Sigmoid colon (tissue), 7 donors: ENCODE measurements at places on chromosomes 7 and 10. TPM values are rescaled to one million over a fixed set of nuclear protein-coding genes. Genes with fewer than 3 reads are reported as not detected.
A peak's percentile ranks its signal among the peaks of the same experiment; 100 is the strongest.

DNA sequence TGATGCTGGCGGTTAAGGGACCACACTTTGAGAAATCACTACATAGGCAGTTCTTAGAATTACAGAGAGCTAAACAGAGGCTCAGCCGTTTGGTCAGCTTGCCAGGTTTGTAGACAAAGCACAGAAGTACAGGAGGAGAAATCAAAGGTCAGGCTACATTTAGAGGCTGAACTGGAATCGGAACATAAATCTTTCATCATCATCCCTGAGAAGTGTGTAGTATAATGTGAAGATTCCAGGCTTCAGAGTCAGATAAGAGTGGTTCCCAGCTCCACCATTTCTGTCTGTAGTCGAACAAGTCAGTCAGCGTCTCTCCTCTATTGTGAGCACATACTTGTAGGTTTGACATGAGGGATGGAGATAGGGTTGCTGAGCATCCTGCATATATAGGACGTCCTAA lies 18.9 kb downstream of the CDK1 start:
- no peaks in the 10 kb centered on the region for H3K36me3 ChIP-seq
- H3K27ac ChIP-seq, result no peak overlapping the region
- H3K4me3 ChIP-seq, result no peak overlapping the region
- no peak for DNase-seq
- H3K27me3 ChIP-seq, result no peaks in the 10 kb centered on the region

GRCh38 chr7:24572393-24572996 lies 757 bp upstream of the PALS2 start:
- H3K27ac ChIP-seq, result peak overlapping the region; percentile 82
- no peaks in the 10 kb centered on the region for H3K27me3 ChIP-seq
- DNase-seq, result peak; percentile 67
- H3K4me1 ChIP-seq, result peaks cover 14% of the 10 kb centered on the region

Gene KEL
- polyA plus RNA-seq, result not detected

DNA sequence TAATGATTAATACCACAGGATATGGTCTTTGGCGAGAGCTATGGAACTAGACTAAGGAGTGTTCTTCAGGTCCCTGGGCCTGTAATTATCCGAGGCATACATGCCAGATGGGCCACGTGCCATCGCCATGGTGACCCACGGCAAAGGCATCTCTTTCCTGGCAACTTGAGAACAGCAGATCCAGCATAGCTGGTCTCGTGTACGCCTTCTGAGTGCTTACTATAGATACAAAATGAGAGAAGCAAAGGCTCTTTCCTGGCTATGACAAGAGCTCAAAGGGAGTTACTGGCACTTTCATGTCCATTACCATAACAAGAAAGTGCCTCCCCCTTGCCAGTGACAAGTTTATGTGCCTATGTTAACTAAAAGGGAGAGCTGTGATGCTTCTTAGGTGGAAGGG lies 26.0 kb upstream of the GLI3 start:
- no peak overlapping the region for H3K27ac ChIP-seq
- peaks cover 10% of the 10 kb centered on the region for H3K4me1 ChIP-seq
- no peaks in the 10 kb centered on the region for H3K27me3 ChIP-seq

DNA sequence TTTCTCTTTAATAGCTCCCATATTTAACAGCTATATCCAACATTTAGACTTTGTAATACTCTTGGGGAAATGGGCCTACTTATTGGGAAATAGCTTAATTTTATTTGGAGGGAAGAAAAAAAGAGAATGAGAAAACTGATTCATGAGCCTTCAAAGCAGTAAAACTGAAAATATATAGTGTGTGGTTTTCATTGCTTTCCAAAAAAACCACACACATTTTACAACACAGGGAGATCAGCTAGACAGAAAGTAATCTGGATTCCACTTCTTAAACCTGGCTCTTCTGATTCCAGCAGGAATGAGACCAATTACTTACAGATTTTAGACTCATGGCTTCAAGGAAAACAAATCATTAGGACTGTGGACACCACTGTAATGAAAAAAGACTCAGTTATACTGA lies 48.7 kb downstream of the CH25H start:
- no peaks in the 10 kb centered on the region for H3K36me3 ChIP-seq
- no peak overlapping the region for H3K27ac ChIP-seq
- no peak overlapping the region for H3K4me3 ChIP-seq
- H3K27me3 ChIP-seq, result no peaks in the 10 kb centered on the region
- H3K4me1 ChIP-seq, result no peaks in the 10 kb centered on the region

GRCh38 chr7:141610671-141611070 lies 59.5 kb downstream of the AGK start:
- no peaks in the 10 kb centered on the region for H3K4me1 ChIP-seq
- DNase-seq, result no peak
- H3K27me3 ChIP-seq, result no peaks in the 10 kb centered on the region
- no peak overlapping the region for H3K4me3 ChIP-seq
- H3K36me3 ChIP-seq, result no peaks in the 10 kb centered on the region
- no peak overlapping the region for H3K27ac ChIP-seq

DNA sequence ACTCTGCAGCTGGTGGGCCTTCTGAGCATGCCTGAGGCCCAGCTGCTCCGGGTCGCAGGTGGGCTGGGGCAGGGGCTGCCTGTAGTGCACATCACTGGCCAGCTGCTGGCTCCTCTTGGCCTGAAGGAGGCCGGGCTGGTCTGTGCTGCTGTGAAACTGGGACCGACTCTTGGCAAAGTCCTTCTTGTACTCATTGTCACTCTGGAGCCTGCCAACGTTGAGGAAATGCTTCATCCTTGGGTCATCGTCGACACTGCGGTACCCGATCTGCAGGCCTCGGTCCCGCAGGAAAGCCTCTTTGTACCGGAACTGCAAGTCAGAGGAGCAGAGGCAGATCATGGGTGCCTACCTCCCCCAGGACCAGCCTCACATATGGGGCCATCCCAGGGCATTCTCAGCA lies 37.7 kb downstream of the HABP2 start:
- no peaks in the 10 kb centered on the region for H3K27me3 ChIP-seq
- no peak for DNase-seq
- H3K27ac ChIP-seq, result no peak overlapping the region

DNA sequence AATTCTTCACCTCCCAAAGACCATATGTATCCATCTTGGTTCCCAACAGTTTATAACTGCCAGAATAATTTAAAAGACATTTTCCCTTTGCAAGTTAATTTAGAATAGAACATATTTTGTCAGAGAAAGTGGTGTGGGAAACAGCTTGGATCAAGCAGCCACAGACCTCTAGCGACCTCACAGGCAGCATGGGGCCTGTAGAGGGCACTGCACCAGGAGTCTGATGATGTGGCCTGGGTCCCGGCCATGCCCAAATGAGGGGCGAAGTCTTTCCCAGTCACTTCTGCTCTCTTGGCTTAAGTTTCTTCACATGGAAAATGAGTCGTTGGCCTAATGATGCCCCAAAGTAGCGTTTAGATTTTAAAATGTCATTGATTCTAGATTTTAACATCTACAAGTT lies 243.2 kb downstream of the SDK1 start:
- no peak overlapping the region for H3K27ac ChIP-seq
- H3K4me3 ChIP-seq, result no peak overlapping the region
- H3K27me3 ChIP-seq, result no peaks in the 10 kb centered on the region
- no peak for DNase-seq
- no peaks in the 10 kb centered on the region for H3K4me1 ChIP-seq

Gene LIPM
- not detected for polyA plus RNA-seq

- H3K27ac ChIP-seq, result no peak overlapping the region
- no peaks in the 10 kb centered on the region for H3K27me3 ChIP-seq
- H3K4me3 ChIP-seq, result no peak overlapping the region
- H3K4me1 ChIP-seq, result no peaks in the 10 kb centered on the region
- DNase-seq, result no peak
- no peaks in the 10 kb centered on the region for H3K36me3 ChIP-seq
Measured at GRCh38 chr7:10708447-10708846, 265.2 kb upstream of the PHF14 start.

Gene DRGX
- 0.42 TPM for polyA plus RNA-seq

DNA sequence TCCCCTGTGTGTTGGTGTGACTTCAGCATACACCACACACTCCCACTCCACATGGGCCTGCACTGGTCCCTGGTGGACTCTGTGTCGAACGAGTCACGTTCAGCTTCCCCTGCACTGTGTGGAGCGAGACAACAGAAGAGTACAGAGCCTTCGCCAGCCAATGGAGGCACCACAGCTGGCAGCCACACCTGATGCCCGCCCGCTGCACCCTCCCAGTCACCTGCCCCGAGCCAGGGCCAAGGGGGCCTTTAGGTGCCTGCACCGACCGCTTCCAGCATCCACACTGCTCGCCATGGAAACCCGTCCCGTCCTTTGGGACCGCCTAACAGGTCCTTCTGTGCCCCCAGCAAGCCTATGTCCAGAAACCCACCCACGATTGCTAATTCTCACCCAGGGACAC lies 9.2 kb downstream of the FOXL3 start:
- H3K27me3 ChIP-seq, result peaks cover 5% of the 10 kb centered on the region
- no peak for DNase-seq
- H3K36me3 ChIP-seq, result no peaks in the 10 kb centered on the region
- H3K27ac ChIP-seq, result no peak overlapping the region
- H3K4me1 ChIP-seq, result no peaks in the 10 kb centered on the region
- H3K4me3 ChIP-seq, result no peak overlapping the region

GRCh38 chr7:53984776-53985175 lies 557.4 kb upstream of the VSTM2A start:
- no peak for DNase-seq
- no peaks in the 10 kb centered on the region for H3K27me3 ChIP-seq

Gene CPA1
- polyA plus RNA-seq, result 0.34 TPM

Gene SLC29A4
- polyA plus RNA-seq, result 1.6 TPM

DNA sequence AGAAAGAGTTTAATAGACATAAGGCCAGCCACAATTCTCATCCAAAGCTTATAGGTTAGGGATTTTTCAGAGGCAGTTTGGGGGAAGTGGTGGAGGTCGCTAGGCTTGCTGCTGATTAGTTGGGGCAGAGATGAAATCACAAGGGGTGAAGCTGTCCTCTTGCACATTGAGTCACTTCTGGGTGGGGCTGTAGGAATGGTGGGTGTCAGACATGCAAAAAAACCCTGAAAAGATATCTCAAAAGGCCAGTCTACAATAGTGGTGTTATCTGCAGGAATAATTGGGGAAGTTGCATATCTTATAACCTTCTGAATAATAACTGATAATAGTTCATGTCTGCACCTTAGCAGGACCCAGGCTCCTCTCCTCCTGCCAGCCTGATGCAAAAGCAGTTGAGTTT lies 2.1 kb downstream of the FAM24B start:
- H3K27ac ChIP-seq, result no peak overlapping the region
- H3K4me1 ChIP-seq, result peaks cover 16% of the 10 kb centered on the region
- no peaks in the 10 kb centered on the region for H3K27me3 ChIP-seq
- H3K4me3 ChIP-seq, result no peak overlapping the region
- H3K36me3 ChIP-seq, result no peaks in the 10 kb centered on the region

Gene AASS
- 2.4 TPM for polyA plus RNA-seq

Gene UNCX
- polyA plus RNA-seq, result not detected

GRCh38 chr10:18328941-18329340 lies 188.7 kb downstream of the CACNB2 start:
- H3K27me3 ChIP-seq, result no peaks in the 10 kb centered on the region
- H3K36me3 ChIP-seq, result no peaks in the 10 kb centered on the region
- no peak overlapping the region for H3K4me3 ChIP-seq
- no peak for DNase-seq
- peaks cover 19% of the 10 kb centered on the region for H3K4me1 ChIP-seq

- H3K36me3 ChIP-seq, result no peaks in the 10 kb centered on the region
- H3K27ac ChIP-seq, result no peak within 1 kb of the TSS
- DNase-seq, result no peak
- H3K27me3 ChIP-seq, result no peaks in the 10 kb centered on the region
Measured at GRCh38 chr10:49679480-49679893, at the start of gene C10orf53. Gene C10orf53 (plus strand): TSS chr10:49679651. CDS start chr10:49679698, 47 bp downstream.

DNA sequence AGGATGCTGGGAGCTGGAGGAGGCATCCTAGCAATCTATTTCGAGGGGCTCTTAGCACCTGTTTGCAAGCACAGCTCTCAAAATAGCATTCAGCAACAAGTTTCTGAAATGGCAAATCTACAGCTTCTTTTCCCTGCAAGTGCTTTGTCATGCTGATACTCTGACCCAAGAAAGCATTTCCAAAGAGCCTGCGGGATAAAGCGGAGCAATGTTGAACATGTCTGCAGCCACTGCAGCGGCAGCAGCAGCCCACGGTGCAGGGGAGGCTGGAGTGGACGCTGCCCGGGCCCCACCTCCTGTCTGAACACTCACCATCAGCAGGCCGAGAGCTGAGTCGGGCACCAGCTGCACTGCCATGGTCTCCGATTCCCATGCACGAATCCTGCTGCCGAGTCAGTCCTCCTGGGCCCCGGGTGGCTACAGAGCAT lies 964 bp downstream of the FRMD4A start:
- H3K27ac ChIP-seq, result no peak overlapping the region
- peak overlapping the region; percentile 19 for H3K4me3 ChIP-seq
- DNase-seq, result no peak
- peaks cover 35% of the 10 kb centered on the region for H3K4me1 ChIP-seq

Gene ASAH2
- polyA plus RNA-seq, result 4.9 TPM

DNA sequence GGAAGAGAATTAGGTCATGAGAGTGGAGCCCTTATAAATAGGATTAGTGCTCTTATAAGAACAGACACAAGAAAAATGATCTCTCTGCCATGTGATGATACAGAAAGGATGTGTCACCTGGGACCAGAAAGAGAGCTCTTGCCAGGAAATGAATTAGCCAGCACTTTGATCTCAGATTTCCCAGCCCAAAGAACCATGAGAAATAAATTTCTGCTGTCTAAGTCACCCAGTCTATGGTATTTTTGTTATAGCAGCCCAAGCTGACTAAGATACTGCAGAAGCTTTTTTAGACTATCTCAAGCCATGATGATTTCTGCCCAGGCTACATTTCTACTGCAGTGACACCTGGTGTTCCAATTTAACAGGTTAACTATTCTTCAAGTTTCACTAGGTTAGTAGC lies 84.8 kb downstream of the RSU1 start:
- H3K27ac ChIP-seq, result no peak overlapping the region
- H3K4me3 ChIP-seq, result no peak overlapping the region
- H3K36me3 ChIP-seq, result peaks cover 12% of the 10 kb centered on the region
- no peak for DNase-seq

DNA sequence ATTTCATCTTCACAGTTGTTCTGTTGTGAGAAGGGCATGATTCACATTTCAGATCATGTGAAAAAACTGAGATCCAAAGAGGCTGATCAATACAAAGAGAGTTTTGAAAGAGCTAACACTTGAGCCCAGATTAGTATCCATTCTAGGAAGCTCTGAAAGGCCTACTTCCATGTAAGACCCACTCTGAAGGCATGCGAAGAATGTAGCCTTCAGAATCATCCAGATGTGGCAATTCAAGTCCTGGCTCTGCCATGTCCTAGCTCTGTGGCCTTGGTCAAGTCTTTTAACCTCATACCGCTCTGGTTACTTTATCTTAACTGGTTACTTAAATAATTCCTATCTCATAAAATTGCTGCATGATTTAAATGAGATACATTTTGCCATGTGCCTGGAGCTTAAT lies 111.1 kb downstream of the FZD1 start:
- no peaks in the 10 kb centered on the region for H3K27me3 ChIP-seq
- H3K27ac ChIP-seq, result no peak overlapping the region
- no peaks in the 10 kb centered on the region for H3K4me1 ChIP-seq
- no peak for DNase-seq

Gene GRID2IP
- 0.39 TPM for polyA plus RNA-seq

DNA sequence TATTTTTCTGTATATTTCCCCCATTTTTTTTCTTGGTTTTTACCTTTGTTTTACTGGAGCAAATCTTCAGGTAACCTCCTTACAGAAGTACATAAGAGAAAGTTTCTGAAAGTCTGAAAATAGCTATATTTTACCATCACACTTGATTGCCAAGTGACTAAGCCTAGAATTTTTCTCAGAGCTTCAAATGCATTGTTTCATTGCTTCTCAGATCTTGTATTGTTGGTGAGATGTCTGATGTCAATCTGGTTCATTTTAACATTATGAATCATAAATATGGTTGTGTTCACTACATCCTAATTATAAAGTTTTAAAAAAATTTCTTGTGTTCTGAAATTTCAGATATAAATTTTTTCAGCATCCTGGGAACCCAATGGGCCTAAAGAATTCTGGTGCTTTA lies 228.2 kb downstream of the AHR start:
- H3K27ac ChIP-seq, result no peak overlapping the region
- DNase-seq, result no peak
- H3K4me3 ChIP-seq, result no peak overlapping the region
- H3K4me1 ChIP-seq, result peaks cover 8% of the 10 kb centered on the region

Gene POM121C
- polyA plus RNA-seq, result 22.9 TPM

Gene RAPGEF5
- polyA plus RNA-seq, result 8.8 TPM
